ENCODE measurements at places on chromosomes 7 and 10.

DNA sequence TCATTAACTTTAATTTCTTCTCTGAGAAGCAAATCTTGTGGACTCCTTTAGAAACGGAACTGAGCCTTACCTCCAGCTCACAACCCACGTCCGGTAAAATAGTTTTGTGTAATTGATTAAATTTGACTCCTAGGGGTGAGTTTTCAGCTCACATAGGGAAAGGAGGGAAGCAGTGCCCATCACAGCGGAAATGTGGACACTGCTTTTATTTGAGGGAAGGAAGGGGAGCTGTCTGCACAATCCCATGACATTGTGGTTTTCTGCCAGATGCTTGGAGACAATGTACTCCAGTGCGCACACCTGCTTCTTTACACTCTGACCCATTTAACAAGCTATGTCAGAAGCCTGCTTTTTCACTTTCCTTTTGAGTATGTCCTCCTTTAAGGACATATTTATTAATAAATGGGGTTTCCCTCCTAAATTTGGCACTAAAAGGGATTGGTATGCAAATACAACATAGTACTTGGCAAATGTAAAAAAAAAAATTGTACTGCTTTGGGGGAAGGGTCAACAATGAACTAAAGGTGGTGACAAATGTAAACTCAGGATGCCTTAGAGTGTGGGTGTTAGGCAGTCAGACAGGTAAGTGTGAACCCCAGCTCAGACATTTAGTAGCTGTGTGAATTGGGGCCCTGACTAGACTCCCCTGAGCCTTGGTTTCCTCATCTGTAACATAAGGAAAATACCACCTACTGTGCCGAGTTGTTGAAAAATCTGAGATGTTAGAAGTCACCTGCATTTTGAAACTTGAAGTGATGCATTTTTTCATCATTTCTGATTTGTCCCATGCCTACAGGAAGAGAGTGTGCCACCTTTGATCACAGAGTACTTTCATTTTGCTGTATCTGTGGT is 90.2 kb upstream of the KLF6 start:
- no peak for DNase-seq

DNA sequence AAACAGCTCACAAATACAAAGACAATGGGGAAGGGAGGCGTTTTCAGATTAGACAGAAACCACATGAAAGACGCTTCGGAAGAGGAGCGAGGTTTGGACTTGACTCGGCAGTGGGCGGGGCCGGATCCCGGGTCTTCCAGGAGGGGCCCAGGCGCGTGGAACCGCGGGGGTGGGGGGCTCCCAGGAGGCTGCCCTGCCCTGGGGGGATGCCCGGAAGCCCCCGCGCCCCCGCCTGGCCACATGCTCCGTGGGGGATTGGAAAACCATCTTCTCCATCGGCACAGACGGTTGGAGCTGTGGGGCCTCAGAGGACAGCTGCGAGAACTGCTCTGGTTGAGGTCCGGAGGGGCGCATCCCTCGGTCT is 186.0 kb upstream of the SHH start:
- DNase-seq, result no peak

DNA sequence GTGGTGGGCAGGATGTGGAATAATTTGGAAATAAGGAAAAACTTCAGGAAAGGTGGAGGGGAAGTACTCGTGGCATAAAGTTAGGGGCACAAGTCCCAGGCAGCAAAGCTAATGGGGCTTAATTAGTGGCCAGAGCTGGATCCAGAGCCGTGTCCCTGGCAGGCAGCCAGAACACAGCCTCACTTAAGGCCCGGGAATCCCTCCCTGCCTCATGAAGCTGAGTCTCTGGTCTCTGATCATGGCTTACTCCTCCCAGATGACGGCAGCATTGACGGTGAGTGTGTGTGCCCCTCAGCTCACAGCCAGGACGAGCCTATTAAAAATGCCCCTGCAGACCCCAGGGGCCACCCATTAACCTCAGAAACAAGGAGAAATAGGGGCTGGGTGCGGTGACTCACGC is 48.2 kb upstream of the NPTX2 start:
- no peak for DNase-seq

- no peak for DNase-seq
These were observed 740 bp downstream of the HTR7 start for GRCh38 chr10:90856964-90857634.

GRCh38 chr7:38506756-38507155 is 124.4 kb downstream of the AMPH start:
- no peak for DNase-seq
